ENCODE measurements at places on chromosomes 13 and 19.

DNA sequence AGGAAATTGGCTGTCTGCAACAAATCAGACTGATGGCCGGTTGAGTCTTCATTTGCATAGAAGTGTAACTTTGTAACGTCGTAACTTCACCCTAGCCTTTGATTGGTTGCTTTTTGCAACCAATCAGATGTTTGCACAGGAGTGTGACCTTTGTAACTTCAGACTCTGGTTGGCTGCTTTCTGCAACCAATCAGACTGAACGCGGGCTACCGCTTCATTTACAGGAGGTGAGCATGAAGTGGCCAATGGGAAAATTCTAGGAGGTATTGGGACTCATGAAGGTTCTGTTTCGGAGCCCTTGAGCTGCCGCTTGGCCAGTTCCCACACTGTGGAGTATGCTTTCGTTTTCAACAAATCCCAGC, 441 bp upstream of the ZNF559 start:
- peak; percentile 86 for DNase-seq

DNA sequence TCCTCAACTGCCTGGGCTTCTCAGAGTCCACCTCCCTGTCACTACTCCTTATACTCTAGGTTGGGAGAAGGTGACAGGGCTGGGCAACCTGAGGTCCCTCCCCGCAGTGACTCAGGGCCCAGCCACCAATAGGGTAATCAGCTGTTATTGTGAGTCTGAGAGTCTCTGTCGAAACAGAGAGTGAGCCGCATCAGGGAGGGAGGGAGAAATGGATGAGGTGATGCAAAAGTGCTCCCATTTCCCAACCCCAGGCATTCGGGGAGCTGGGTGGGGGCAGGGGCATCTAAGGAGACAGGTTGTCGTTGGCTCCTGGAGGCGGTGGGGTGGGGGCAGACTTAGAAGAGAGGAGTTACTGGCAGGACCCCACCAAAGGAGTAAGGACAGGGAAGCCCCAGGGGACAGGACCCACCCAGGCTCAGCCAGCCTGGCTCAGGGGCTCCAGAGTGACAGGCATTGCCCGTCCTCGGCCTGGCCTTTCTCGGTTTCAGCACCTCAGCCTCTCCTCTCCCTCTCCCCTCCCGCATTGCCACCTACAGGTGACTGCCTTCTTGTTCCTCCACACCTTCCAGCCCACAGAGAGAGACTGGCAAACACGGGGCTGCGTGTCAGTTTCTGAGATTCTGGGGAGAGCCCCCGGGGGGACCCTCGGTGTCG, at the start of gene DMKN:
TSS of gene DMKN (minus strand) at position 22 of the 654 bp plus-strand sequence. CDS start 174 bp downstream, outside the sequence.
- no peak for DNase-seq

DNA sequence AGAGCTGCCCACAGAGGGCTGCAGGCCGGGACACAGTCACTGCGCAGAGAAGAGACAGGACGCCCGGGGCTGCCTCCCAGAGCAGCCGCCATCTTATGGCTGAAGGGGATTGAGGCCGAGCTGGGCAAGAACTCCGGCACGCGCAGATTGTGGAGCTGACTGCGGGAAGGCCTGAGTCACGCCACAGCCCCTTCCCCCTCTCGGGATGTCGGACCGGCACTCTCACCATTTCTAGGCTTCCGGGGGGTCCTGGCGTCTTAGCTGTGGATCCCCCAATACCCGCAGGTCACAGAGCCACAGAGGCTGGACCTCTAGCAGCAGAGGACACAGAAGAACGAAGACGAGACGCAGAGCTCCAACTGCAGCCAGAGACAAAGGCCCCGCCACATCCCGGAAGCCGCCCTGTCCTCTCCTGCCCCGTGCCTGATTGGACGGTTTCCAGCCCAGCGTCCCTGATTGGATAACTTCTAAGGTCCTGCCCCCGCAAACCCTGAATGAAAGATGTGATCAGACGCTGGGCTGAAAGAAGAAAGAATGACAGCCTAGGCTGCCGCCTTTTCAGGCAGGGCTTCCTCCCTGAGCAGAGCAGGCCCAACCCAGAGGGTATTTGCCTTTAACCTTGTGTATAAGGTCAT, at the start of gene ZNF43:
TSS of gene ZNF43 (minus strand) at position 373 of the 635 bp plus-strand sequence. CDS start at position 229, 144 bp downstream.
- peak; percentile 97 for DNase-seq

- DNase-seq: peak; percentile 81
Measured at GRCh38 chr19:3360421-3361383, 5.7 kb upstream of the NFIC start.

- no peak for DNase-seq
Measured at GRCh38 chr13:26222520-26223046, 469 bp upstream of the RNF6 start.

- DNase-seq: peak; percentile 46
Measured at GRCh38 chr13:112619730-112620631, 32.0 kb upstream of the TUBGCP3 start.

DNA sequence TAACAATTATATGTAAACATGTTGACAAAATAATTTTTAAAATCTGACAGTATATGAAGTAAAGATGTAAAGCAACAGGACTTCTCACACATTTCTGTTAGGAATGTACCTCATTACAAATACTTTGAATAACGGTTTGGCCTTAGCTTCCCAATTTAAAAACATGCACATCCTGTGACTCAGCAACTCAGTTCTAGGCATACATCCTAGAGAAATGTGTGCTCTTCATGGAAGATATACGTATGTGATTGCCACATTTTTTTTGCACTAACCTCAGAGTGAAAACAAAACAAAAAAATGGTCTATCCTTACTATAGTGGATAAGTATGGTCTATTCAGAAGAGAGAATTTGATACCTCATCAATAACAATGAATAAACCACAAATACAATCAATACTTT, 314.6 kb downstream of the LIG4 start:
- DNase-seq: no peak

DNA sequence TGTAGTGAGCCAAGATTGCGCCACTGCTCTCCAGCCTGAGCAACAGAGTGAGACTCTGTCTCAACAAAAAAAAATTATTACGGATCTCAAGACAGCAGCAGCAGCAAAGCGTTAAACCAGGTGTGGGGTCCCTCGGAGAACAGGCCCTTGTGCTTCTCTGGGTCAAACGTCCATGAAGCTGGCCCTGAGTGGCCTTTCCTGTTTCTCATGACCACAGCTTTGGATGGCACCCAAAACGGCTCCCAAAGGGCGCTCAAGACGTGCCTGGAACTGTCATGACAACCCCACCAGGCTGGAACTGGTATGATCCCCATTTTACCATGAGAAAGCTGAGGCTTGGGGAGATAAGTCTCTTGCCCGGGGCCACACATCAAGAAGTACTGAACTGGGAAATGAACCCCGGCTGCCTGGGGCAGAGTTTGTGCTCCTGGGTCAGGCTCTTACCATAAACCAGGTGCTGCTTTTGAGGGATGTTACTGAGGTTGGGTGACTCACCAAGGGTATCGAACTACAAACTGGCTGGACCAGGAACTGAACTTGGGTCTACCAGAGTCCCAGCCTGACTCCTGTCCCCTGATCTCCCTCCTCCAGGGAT, 11.6 kb upstream of the SAMD1 start:
- DNase-seq: no peak

DNA sequence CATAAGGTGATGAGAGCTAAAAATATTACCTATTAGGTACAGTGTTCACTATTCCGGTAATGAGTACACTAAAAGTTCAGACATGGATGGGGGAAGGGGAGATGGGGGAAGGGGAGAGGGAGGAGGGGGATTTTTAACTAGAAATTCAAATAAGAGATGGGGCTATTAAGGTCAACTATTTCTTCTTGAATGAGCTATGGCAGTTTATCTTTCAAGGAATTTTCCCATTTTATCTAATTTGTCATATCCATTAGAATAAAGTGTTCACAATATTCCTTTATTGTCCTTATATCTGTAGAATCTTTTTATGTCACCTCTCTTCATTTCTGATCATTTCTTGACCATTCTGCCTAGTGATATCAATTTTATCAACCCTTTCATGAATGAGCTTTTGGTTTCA, 362.4 kb downstream of the SUCLA2 start:
- no peak for DNase-seq

DNA sequence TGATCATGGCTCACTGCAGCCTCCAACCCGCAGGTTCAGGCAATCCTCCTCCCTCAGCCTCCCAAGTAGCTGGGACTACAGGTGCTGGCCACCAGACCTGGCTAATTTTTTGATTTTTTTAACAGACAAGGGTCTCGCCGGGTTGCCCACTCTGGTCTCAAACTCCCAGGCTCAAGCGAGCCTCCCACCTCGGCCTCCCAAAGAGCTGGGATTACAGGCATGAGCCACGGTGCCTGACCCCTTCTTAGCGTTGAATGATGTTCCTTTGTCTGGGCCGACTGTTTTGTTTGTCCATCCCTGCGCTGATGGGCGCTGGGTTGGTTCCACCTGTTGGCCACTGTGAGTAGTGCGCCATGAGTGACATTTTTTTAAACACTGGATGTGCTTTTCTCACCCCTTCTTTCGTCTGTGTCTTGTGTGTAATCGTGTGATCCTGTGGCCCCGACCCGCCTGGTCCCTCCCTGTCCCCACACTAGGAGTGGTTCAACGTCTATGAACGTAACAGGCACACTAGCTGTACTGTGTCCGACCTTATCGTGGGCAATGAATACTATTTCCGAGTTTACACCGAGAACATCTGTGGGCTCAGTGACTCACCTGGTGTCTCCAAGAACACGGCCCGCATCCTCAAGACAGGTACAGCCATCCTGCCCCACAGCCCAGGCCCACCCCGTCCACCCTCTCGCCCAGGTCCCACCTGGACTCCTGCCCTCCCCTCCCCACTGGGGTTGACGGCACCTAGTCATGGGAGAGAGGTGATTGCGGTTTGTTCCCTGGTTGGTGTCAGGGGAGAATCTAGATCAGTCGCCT, 15.0 kb upstream of the EMC10 start:
- peak; percentile 78 for DNase-seq

DNA sequence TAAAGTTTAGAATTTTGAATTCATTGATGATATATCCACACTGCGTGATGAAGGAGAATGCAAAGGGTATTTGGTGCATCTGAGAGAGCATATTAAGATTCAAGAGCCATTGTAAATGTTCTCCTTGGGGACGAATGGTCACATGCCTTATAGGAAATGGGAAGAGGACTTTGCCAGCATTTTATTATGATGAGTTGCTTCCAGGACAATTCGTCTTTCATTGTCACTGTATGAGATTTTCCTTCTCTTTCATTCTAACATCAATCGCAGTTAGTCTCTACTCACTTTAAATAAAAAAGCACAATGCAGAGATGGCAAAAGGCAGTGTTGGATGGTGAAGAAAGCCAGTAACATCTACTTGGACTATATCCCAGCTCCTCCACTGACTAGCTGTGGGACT, 21.4 kb downstream of the WDFY2 start:
- no peak for DNase-seq

DNA sequence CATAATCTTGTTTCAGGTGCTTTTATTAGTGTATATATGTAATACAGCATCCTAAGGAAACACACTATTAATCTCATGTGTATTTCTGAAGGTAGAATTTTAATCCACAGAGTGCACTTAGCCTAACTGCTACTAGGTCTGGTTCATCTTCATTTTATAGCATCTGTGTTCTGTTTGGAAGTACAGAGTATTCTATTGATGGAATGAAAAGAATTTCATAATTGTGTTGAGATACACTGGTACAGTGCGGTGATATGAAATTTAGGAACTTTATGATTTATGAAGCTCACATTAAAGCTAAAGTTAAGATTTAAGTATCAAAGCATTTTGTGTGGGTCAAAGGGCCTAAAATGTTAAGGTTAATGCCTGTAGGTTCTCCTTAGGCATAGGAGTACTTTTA, 6.0 kb downstream of the PCDH17 start:
- DNase-seq: no peak

GRCh38 chr13:99320693-99321481, 13.7 kb upstream of the GPR183 start:
- DNase-seq: no peak

GRCh38 chr13:109345433-109345941, 440.9 kb downstream of the IRS2 start:
- DNase-seq: no peak

DNA sequence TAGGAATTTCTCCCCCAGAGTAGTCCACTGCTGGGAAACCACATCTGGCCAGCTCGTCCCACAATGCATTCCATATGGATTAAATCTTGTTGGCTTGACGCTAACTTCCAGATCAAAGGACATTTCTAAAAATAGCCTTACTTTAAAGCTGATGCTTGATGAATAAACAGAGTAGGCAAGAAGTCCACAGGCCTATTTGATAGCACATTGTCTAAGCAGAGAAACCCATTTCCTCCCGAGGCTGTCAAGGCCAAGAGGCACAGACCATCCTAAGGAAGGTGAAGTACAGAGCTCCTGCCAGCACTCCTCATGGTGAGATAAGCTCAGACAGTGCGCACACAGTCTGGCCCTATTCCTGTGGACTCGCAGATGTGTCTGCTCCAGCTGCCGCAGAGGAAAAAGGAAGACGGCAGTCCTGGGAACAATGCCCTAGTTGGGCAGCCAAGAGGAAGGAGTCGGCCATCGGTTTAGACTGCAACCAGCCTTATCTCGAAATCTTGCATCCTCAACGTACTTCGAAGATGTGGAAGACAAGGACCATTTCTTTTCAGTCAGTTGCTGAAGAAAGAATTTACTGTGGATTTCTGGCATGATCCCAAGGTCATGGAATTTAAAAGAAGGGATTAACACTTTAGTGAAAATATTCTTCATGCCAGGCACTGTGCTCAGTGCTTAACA, 156.8 kb downstream of the RGCC start:
- peak; percentile 39 for DNase-seq

DNA sequence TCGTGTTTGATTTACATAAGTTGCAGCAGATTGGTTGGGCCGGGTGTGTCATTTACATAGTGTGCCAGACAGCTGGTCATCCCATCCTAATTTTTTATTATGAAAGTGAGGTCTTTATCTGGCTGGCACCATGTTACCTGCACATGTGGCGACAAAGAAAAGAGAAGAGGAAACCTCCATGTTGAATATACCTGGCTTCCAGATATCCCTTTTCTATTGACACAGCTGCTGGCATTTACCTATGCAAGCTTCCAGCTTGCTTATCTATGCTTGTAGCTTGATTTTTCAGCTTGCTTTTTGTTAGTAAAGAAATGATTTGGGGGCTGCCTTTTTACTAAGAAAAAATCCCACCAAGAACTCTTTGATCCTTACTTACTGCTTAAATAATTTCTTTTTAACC, 681.3 kb upstream of the SLITRK1 start:
- no peak for DNase-seq

- no peak for DNase-seq
Measured at GRCh38 chr19:33391631-33392249, 18.2 kb downstream of the CEBPG start.

DNA sequence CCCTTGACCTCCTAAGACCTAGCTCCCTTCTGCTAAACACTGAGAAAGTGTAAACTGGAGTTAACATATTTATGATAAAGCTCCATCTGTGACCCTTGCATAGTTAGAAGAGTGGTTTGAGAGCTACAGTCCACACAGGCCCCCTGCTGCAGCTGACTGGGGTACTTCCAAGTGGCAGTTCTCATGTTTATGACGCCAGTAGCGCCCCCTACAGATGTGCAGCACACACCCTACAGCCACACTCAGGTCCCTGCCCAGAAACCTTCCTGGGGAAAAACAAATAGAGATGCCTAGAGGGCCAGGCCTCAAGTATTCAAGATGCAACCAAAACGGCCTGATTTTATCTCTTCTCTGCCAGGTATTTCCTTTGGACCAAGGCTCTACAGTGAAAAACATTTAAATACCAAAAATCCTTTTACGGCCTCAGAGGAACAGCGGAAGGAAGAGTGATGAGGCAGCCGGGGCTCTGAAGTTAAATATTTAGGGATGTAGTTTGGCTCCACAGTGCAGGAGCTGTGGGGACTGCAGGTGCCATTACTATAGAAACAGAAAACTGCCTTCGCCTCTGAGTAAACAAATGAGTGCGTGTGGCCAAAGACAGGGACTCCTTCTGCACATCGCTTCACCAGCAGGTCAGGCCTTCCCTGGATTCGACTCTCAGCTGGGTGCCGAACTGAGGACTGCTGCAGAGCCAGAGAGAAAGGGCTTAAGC, 553.1 kb downstream of the EFNB2 start:
- DNase-seq: no peak

GRCh38 chr19:4390567-4391305, 9.6 kb downstream of the SH3GL1 start:
- no peak for DNase-seq

All from Ammon's horn (tissue), 1 donor.